ENCODE measurements at places on chromosomes 2 and 18.

GRCh38 chr18:59823596-59824195 is 76.1 kb upstream of the PMAIP1 start:
- DNase-seq: peak; percentile 47

GRCh38 chr2:45506756-45507155 is 104.3 kb downstream of the SRBD1 start:
- DNase-seq: no peak

- DNase-seq: no peak
These were observed 612.7 kb downstream of the EPHA4 start for GRCh38 chr2:220959391-220959802.

- DNase-seq: no peak
These were observed 108.2 kb upstream of the MYCN start for GRCh38 chr2:15832030-15832709.

DNA sequence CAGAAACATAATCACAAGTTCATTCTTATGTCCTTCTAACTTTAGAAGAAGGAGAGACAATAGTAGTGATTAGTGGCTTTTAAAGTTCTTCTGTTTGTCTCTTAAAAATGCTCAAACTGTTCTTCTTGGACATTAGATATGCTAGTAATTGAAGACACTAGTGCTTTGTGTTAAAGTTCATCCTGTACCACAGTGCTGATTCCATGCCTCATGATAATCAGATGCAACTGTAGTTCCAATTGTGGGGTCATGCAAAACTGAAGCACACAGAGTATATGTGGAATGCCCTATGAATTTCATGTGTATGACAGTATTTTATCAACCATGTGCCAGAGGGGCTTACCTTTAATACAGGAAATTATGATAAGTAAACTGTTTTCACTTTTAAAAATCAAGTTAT is 11.4 kb upstream of the KCNJ13 start:
- no peak for DNase-seq

DNA sequence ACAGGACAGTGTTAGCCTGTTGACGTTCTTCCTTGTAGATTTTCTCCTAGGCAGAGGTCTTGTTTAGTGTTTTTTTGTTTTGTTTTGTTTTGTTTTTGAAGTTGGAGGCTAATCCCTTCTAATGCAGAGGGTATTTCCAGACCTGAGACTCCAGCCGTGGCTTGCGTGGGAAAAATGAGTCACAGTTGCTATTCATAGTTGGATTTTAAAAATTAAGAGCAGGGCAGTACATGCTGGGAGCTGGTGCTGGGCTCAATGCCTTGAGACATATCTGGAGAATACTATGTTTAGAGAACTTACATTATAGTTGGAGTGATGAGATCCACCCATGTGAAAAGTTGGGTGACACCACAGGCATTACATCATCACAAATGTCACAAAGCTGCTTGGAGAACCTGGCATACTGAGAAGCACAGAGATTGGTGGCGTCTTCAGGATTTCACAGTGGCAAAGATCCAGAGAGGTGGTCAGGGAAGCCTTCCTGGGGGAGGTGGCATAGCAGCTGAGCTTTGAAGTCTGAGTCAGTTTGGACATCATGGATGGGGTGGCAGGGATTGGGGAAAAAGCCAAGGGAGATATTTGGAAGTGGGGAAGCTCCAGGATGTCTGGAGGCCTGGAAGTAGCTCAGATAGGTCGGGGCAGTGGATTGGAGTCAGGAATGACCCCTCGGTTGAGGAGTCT is 249.4 kb downstream of the LOXHD1 start:
- DNase-seq: no peak

DNA sequence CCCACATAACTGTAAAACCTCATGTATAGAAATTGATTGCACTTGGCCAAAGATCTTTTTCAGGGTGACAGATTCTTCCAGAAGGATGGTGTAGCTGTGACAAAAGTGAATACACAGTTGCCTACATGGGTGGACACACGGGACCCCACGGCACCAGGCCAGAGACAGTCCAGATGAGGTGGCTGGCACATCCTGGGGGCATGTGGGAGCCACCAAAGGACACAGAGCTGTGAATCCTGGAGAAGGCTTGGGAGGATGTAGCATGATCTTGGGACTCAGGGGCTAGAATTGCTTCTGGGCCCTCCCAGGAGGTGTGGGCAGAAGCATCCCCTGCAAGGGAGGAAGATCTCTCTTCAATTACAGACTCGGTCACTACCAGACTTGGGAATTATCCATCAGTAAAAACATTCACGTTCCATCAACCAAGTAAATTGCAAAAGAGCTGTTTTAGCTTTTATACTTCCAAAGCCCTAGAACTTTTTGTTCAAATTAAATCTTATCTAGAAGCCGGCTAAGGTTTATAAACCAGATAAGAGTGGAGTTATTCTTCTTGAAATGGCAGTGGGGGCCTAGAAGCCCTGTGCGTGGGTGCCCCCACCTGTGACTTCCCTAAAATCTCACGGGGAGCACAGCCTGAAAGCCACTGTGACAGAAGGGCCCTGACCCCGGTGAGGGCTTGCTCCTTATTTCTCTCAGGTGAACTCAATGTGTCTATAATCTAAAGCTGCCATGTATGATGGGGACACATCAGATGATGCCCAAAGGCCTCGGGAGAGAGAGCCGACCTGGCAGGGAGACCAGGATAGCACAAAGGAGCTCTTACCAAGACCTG is 81.7 kb downstream of the SEPTIN10 start:
- no peak for DNase-seq

DNA sequence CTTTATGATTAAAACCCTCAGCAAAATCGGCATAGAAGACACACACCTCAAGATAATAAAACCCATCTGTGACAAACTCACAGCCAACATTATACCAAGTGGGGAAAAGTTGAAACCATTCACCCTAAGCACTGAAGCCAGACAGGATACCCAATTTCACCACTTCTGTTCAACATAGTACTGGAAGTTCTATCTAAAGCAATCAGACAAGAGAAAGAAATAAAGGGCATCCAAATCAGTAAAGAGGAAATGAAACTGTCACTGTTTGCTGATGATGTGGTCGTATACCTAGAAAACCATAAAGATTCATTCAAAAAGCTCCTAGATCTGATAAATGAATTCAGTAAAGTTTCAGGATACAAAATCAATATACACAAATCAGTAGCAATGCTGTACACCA is 16.4 kb upstream of the RPRD1A start:
- no peak for DNase-seq

GRCh38 chr18:48345596-48345995 is 63.6 kb downstream of the ZBTB7C start:
- no peak for DNase-seq

GRCh38 chr2:6827566-6828298 is 38.0 kb downstream of the CMPK2 start:
- no peak for DNase-seq

- DNase-seq: no peak
These were observed 58.0 kb downstream of the PLCL1 start for GRCh38 chr2:197862246-197862955.

DNA sequence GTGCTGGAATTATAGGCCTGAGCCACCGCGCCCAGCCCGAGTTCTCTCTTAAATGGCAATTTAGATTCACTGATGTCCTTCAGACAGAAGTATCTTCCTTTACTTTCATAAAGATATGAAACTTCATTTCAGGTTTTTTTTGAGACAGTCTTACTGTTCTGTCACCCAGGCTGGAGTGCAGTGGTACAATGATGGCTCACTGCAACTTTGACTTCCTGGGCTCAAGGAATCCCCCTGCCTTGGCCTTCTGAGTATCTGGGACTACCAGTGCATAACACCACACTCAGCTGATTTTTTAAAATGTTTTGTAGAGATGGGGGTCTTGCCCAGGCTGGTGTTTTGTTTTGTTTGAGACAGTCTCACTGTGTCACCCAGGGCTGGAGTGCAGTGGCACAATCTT is 13.2 kb downstream of the ITGB1BP1 start:
- no peak for DNase-seq

- no peak for DNase-seq
These were observed 5.4 kb downstream of the FBXO15 start for GRCh38 chr18:74142252-74142651.

DNA sequence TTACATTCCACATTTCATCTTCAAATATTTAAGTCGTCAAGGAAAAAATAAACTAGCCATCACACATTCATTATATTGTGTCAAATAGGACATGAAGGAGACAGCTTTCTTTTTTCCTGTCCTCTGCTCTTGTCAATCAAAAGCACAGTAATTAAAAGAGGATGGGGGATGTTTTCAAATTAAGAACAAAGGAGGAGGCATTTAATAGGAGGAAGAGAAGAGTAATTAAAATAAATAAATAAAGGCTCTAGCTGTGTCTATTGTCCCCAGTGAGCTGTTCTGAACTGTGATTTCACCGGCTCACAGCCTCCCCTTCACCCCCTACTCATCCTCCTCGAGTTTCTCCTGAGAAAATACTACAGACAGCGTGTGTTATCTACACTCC is 1377.1 kb upstream of the PIK3C3 start:
- no peak for DNase-seq

GRCh38 chr2:182586426-182586825 is 129.6 kb upstream of the DNAJC10 start:
- no peak for DNase-seq

DNA sequence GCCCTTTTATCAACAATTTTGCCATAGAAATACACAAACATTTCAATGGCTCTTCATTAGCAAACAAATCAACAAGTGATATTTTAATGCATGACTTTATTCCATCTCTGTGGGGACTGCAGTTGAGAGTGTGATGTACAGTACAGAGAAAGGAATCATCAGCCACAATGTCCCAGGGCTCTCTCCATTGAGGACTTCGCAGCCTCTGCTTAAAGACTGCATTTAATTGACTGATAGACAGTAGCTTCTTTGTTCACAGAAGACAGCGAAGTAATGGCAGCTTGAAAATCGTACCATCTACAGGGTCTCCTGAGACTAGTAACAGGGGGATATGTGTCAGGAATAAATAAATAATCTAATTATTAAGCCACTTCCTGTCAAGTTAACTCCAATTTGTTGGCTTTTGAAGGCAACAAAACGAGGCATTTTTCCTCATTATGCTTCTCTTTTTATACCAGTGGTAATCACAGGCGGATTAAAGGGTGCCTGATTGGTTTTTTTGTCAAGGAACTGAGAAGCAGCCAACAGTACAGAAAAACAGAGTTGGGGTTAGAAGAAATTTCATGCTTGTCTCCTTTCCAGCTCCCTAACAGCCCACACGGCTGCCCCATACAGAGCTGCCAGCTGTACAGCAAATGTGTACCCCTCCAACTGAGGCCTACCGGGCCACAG is 164.3 kb downstream of the ZNF521 start:
- no peak for DNase-seq

GRCh38 chr18:78976765-78977636 is 2.6 kb upstream of the SALL3 start:
- no peak for DNase-seq

DNA sequence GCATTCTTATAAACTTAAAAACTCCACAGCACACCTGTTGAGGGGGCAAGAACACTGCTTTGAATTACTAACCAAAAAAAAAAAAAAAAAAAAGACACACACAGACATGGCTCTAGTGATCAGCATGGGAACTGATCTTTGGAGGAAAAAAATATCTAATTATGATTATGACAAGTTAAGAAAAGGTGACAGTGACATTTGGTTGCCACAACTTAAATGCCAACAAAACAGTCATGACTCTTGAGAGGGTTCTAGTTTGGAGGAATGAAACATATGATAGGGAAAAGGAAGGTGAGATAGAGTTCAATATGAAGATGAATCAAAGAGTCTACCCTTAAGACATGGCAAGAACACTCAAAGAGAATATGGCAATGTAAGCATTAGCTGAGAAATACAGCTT is 20.6 kb downstream of the USP37 start:
- DNase-seq: no peak

GRCh38 chr2:28631514-28632206 is 120.0 kb upstream of the PPP1CB start:
- DNase-seq: no peak

- DNase-seq: no peak
These were observed 113.7 kb upstream of the NRP2 start for GRCh38 chr2:205568620-205569019.

- no peak for DNase-seq
These were observed 152.5 kb upstream of the AQP4 start for GRCh38 chr18:27017901-27018500.

DNA sequence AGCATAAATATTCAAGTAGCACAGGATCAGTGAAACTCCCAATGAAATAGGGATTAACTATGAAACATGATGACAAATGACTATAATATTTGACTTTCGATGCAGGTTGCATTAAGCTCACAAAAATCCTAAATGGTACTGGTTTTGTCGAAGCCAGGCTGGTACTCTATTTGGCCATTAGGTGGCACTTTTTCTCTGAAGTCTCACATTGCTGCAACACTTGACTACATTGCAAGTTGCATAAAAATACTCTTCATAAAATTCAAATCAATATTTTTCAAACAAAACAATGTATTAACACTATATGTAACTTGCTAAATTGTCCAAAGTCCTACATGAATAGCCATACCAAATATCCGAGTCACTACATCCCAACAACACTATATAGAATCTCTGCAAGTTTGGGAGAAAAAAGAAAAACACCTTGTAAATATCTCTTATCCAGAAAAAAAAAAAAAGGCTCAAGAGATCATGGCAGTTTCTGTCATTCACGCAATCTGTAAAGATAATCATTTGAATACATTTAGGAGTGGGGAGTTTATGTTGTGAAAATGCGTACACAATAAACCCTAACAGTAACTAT is 9.5 kb downstream of the RTTN start:
- no peak for DNase-seq

DNA sequence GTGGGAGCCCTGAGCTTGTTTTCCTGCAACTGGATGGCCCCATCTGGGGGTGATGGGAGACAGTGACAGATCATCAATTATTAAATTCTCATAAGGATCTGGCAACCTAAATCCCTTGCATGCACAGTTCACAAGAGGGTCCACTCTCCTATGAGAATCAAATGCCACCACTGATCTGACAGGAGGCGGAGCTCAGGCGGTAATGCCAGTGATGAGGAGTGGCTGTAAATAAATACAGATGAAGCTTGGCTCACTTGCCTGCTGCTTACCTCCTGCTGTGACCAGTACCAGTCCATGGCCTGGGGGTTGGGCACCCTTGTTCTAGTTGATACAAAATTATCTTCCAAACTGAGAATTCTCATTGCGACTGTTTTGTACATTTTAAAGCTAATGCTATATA is 258.6 kb downstream of the CTNNA2 start:
- DNase-seq: no peak

DNA sequence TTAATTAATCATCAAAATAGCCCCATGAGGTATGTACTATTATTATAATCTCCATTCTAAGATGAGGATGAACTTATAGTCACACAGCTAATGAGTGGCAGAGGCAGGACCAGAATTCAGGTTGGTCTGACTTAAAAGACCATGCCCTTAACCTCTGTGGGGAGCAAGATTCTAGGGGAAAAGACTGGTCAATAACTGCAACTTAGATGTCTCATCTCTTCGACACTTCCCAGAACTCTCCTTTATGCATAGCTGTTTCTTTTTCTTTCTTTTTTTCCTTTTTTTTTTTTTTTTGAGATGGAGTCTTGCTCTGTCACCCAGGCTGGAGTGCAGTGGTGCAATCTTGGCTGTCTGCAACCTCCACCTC is 66.3 kb upstream of the RTN4 start:
- DNase-seq: no peak

DNA sequence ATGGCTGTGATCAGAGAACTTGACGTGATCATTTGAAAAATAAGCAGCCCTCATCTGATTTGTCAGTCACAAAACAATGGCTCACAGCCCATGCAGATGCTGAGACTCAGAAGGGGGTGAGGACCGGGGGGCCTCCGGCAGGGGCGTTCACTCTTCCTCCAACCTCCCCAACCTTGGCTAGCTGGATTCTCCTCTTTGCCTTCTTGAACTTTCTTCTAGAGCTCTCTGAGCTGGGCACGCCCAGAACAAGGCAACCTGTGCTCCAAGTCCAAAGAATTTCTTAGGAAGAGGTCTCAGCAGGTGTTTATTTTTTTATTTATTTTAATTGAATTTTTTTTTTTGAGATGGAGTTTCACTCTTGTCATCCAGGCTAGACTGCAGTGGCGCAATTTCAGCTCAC is 16.4 kb downstream of the EDAR start:
- DNase-seq: no peak
